ENCODE measurements at places on chromosomes 7 and 10.

GRCh38 chr7:110774071-110774470, 316.9 kb upstream of the LRRN3 start:
- DNase-seq: no peak

DNA sequence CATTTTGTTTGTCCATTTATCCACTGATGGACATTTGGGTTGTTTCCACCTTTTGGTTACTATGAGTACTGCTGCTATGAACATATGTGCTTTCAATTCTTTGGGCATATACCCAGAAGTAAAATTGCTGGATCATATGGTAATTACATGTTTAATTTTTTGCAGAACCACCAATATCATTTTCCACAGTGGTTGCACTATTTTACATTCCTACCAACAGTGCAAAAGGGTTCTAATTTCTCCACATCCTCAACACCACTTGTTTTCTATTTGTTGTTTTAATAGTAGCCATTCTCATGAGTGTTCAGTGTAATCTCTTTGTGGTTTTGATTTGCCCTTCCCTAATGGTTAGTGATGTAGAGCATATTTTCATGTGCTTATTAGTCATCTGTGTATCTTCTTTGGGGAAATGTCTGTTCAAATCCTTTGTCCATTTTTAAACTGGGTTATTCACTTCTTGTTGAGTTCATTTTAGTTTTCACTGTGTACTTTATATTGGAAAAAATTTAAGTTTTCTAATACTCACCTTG, 101.9 kb downstream of the HIBADH start:
- DNase-seq: no peak

GRCh38 chr7:91811236-91811635, 69.3 kb downstream of the MTERF1 start:
- DNase-seq: no peak

DNA sequence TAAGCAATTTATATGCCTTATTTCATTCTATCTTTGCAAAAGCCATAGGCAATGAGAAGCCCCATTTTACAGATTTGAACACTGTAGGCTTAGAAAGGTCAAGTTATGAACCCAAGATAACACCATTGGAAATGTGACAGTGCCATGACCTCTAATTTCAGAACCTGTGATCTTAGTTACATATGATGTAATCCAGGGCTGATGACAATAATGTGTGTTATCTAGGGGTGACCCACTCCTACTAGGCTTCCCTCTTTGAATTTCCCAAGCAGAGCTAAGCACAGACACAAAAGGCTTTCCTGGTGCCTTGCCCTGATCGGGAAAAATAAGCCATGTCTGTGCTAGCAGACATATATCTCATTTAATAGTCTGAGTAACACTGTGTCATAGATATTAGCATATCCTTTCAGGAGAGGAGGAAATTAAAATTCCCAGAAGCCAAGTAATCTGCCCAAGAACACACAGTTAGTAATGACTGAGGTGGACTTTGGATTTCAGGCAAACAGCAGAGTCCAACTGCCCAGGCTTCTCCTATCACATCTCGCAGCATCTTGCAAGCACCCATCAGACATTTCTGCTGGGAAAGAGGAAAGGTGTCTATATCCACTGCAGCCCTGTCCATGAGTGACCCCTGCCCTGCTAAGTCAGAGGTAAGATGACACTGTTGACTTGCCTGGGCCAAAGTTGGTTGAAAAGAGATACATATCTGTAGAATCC, 2.8 kb upstream of the TECTB start:
- DNase-seq: no peak

DNA sequence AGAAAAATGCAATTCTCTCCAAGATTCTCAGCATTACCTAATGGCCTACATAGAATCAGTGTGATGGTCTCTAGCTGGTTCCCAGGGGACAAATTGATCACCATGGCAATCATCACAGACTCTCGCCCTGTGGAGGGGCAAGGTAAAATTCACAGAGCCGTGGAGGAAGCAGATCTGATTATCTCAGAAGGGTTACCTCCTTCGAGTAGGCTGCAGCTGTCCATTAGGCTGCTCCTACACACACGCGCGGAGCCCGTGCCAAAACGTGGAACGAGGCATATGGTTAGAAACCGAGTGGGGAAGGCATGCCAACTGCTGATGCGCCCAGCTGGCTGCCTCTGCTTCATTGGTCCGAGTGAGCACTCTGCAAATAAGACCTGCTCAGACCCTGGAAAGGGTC, 52.8 kb upstream of the PTER start:
- DNase-seq: no peak

DNA sequence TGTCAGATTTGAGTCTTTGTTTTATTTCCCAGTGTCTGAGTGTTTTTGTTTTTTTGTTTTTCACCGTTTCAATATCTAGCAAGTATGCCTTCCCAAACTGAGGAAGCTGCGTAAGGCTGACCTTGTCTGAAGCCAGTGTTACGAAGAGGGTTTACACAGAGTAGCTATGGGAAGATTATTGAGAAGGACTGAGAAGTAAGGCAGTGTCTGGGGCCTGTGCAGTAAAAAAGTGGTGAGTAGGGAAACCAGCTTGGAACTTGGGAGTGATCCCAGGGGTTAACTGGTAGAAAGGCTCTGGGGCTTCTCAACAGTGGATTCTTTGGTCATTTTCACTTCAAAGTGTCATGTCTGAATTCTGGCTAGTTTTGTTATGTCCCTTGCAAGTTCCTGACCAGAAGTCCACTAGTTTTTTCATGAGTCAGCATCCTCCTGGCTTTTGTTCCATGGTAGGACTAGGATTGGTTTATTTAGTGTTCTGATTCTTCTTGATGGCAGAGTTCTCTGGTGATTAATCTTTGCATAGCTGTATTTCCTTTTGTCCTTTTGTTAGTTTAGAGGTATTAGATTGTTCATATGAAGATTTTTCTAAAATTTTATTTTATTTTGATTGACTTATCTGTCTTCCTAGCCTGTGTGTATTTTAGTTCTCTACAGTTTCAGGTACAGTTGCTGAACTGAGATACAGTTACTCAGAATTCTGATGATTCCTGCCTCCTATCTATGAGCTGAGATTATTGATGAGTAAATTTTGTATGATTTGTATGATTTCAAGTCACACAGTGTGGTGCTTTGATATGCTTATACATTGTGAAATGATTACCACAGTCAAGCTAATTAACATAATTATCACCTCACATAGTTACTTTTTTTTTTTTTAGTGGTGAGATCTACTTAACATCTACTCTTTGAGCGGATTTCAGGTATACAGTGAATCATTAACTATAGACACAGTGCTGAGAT, 19.0 kb downstream of the GARS1 start:
- DNase-seq: no peak

Data from stimulated activated CD8-positive, alpha-beta memory T cell treated with anti-CD3 and anti-CD28 coated beads, Interleukin-12 subunit alpha, Interleukin-12 subunit beta, amount 100 ng/mL, for 1 hour (primary cell).